Central memory CD4-positive, alpha-beta T cell (primary cell): ENCODE measurements at places on chromosomes 1 and 21.

- no peak for DNase-seq
Observed at GRCh38 chr21:37845535-37845934, 70.7 kb downstream of the KCNJ6 start.

- no peak for DNase-seq
Observed at GRCh38 chr1:211520641-211521040, 28.7 kb upstream of the RD3 start.

DNA sequence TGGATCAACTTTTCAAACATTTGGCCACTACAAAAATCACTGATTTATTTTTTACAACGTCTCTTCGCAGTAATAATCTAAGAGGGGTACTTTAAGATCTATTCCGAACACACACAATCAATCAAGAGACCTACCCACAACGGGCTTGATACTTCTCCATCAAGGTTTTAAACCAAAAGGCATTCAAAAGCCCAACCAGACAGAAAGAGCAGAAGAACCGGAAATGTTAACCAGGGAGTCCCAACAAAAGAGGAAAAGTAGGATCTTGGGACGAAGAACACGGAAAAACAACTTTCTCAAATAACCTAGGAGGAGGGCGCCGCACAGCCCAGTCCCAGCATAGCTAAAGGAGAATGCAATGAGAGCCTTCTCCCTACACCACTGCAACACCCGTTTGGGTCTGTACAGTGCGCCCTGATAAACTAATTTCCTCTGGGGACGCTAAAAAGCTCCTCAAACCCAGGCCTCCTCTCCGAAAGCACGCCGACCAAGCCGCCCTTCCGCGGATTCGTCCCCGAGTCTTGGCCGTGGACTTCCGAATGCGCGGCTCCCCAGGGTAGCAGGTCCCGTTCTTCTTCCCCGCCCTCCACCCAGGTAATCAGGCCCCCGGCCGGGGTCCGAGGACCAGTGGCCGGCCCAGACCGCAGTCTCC, 623 bp downstream of the RPL22 start:
- no peak for DNase-seq

- no peak for DNase-seq
Observed at GRCh38 chr1:220300442-220301121, 28.3 kb upstream of the RAB3GAP2 start.

GRCh38 chr1:86774305-86775295, 70.2 kb downstream of the SH3GLB1 start:
- DNase-seq, result no peak
